CD4-positive, alpha-beta T cell treated with Interleukin-17A for 1 hour (primary cell): ENCODE measurements at places on chromosomes 7 and 10.

DNA sequence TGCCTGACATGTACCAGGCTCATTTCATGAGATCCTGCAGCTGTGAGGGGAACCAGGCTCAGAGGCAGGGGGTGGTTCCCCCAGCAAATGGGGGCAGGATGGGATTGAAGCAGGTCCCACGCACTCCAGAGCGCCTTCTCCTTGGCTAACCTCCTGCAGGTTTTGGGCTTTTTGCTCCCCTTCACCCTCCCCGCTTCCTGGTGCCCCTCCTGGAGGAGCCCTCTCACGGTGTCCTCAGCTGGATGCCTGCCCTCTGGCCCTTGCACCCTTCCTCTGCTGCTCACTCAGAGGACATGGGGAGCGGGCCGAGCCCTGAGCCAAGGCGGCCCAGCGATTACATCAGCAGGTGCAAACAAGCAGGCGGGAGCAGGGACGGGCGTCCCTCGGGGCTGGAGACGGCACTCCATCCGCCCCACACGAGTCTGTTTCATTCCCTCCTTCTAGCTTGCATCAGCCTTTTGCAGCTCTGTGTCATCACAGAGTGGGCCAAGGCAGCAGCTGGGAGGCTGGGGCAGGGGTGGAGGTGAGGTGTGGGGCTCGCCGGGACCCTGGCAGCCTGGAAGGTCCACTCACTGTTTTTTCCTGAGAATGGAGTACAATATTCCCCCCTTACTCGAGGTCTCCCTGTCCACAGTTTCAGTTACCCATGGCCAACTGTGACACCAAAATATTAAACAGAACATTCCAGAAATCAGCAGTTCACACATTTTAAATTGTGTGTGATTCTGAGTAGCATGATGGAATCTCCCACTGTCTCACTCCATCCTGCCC, 52.7 kb upstream of the SLC29A3 start:
- DNase-seq, result no peak

DNA sequence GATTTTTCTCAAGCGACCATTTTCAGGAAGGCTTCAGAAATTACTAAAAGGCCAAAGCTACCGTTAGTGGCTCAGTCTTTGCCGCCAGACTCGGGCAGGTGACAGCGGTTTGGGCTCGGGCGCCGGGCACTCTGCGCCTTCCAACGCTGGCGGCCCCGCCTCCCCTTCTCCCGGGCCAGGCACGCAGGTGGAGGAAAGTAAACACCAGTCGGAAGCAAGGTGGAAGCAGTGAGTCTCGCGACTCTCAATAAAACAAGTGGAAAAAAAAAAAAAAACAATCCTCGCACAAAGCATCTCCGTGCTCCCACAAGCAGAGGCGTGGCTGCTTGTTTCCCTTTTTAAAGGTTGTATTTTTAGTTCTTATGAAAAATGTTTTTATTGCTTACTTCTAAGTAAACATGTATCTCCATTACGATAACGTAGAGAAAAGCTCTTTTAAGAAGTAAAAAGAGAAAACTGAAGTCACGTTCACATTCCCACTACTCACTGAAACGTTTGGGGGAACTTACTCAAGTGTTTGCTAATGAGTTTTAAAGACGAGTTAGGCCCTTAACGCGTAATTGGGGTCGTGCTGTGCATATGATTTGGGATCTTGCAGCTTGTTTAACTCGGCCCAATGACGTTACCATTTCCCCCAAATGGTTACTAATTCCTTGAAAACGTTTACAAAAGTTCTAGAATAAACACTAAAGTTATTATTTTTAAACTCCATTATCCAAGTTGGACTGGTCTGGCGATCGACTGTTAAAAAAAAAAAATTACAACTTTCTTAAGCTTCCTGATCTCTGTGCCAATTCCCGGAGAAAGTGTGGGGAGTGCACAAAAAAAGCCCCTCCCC, 864 bp downstream of the CDCA7L start:
- DNase-seq, result peak; percentile 21

DNA sequence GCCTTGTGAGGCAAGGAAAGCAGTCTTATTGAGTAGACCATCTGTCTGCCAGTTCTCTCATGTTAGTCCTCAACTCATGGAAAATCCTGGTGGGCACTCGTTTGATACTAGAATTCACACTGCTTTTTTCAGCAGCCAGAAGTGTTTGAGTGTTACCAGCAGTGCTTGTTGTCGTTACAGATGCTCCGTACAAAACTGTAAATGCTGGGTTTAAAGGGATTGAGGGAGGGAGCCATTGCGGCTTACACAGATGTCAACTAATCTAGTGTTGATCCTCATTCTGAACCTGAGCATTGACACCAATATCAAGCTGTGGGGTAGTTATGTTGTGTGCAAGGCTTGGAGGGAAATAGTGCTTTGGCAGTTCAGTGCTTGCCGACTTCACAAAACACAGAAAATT, 348.6 kb downstream of the AUTS2 start:
- no peak for DNase-seq

- DNase-seq, result no peak
These were observed 117.5 kb upstream of the WNT16 start for GRCh38 chr7:121211253-121211652.

DNA sequence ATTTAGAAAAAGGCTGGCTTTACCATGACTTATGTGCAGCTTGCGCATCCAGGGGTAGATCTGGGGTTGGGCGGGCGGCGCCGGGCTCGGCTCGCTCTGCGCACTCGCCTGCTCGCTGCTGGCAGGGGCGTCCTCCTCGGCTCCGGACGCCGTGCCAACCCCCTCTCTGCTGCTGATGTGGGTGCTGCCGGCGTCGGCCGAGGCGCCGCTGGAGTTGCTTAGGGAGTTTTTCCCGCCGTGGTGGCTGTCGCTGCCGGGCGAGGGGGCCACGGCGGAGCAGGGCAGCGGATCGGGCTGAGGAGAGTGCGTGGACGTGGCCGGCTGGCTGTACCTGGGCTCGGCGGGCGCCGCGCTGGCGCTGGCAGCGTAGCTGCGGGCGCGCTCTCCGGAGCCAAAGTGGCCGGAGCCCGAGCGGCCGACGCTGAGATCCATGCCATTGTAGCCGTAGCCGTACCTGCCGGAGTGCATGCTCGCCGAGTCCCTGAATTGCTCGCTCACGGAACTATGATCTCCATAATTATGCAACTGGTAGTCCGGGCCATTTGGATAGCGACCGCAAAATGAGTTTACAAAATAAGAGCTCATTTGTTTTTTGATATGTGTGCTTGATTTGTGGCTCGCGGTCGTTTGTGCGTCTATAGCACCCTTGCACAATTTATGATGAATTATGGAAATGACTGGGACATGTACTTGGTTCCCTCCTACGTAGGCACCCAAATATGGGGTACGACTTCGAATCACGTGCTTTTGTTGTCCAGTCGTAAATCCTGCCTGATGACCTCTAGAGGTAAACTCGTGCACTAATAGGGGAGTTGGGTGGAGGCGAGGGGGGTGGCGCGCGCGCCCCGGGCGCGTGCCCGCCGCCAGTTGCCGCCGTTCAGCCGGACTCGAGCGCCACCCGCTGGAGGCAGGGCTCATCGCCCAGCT, at the start of gene HOXA5:
TSS of gene HOXA5 (minus strand) at position 659 of the 927 bp plus-strand sequence. CDS start at position 585, 74 bp downstream.
- DNase-seq, result no peak

- DNase-seq, result no peak
These were observed 205.1 kb upstream of the BMPER start for GRCh38 chr7:33700001-33700899.
